Body of pancreas (tissue), 4 donors: ENCODE measurements at places on chromosomes 12 and 14. TPM values are rescaled to one million over a fixed set of nuclear protein-coding genes. Genes with fewer than 3 reads are reported as not detected.

- DNase-seq, result no peak
Observed at GRCh38 chr12:111664961-111665865, 20.5 kb downstream of the BRAP start.

- DNase-seq, result peak; percentile 46
Observed at GRCh38 chr14:92520102-92521057, 6.8 kb downstream of the RIN3 start.

GRCh38 chr12:47802312-47802711 is 17.4 kb downstream of the HDAC7 start:
- DNase-seq, result no peak

DNA sequence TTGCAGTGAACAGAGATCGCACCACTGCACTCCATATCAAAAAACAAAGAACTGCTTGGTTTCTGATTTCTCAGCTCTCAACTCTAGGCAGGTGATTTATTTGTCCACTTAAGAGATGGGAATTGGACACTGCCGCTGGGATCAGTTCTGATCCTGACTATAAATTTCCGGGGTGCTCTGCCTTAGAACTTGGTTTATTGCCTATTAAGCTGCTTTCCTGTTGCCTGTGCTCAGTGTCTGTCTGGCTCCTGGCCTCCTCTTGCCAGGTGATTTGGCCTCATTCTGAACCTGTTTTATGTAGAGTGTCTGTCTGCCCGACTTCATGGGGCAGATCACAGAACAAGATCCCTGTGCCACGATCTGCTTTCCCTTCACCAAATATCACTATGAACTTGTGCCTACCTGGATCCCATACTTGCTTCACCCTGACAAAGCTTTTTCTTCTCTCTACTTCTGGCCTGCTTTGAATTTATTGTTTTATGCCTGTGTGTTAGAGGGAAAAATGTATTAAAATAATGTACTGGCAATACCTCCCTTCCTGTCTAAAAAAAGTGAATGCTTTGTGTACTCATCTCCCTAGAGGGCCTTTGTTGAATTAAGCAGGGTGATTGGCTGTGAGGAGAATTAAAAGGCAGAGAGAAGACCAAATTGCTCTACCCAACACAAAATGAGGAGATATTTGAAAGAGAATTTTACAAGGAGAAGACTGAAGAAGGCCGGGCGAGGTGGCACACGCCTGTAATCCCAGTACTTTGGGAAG is 27.6 kb downstream of the CDKN1B start:
- no peak for DNase-seq

- DNase-seq, result no peak
Observed at GRCh38 chr12:46693034-46693433, 132.8 kb downstream of the SLC38A4 start.

Gene OR4E1
- total RNA-seq, result not detected

Gene RNASE3
- total RNA-seq, result not detected
